ENCODE measurements at places on chromosomes 12 and 14.

GRCh38 chr12:128483526-128484255 lies 216.7 kb downstream of the TMEM132C start:
- DNase-seq = no peak

GRCh38 chr14:91149462-91149861 lies 35.6 kb downstream of the DGLUCY start:
- DNase-seq = no peak

- no peak for DNase-seq
These were observed 155.0 kb downstream of the PAWR start for GRCh38 chr12:79535751-79536150.

DNA sequence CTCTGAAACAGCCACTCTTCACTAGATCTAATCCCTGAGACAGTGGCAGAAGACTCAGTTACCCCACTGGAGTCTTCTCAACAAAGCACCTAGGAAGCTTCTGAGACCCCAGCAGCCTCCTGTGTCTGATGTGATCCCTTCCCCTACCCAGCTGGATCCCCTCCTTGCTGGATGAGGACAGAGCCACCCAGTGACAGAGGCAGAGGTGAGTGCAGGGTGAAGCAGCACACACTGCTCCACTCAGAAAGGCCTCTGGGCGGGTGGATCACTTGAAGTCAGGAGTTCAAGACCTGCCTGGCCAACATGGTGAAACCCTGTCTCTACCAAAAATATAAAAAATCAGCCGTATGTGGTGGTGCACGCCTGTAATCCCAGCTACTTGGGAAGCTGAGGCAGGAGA lies 2.7 kb downstream of the SPRYD3 start:
- no peak for DNase-seq

DNA sequence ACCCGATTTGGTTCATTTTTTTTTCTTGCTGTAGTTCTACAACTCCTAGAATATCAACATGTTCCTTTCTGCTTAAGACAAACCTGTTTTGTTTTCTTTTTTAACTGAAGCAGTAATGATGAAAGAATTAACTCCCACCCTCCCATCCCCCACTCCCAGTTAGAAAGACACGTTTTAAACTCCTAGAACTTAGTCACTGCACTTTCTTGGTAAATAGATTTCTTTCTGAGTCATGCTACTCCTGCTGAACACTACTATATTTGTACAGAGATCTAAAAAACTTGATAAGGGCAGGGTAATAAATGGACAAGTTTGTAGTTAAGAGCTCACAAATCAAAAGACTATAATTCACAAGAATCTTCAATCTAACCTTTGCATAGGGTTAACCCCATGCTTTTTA lies 118.9 kb upstream of the PTPRB start:
- DNase-seq = no peak

DNA sequence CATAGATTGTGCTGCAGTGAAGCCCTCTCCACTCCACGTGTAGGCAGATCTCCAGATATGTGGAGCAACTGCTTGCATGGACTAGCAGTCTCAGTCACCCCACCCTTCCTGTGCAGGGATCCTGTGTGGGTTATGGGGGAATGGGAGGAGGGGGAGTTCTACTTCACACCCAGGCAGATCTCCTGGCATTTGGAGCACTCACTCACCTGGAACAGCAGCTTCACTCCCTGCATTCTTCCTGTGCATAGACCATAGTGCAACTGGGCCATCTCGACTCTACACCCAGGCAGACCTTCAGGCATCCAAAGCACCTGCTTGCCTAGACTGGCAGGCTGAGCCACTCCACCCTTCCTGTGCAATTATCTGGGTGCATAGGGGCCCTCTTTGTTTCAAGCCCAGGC lies 96.0 kb upstream of the PCED1B start:
- DNase-seq = no peak

GRCh38 chr12:95607642-95608041 lies 56.4 kb upstream of the USP44 start:
- no peak for DNase-seq

GRCh38 chr12:47903927-47904712 lies 674 bp downstream of the VDR start:
- DNase-seq = no peak

GRCh38 chr14:71130491-71131179 lies 223.4 kb downstream of the PCNX1 start:
- DNase-seq = no peak

GRCh38 chr14:65015391-65015790 lies 28.7 kb downstream of the FNTB start:
- DNase-seq = no peak

- DNase-seq = no peak
These were observed 3.7 kb downstream of the ZFP36L1 start for GRCh38 chr14:68788996-68789820.

DNA sequence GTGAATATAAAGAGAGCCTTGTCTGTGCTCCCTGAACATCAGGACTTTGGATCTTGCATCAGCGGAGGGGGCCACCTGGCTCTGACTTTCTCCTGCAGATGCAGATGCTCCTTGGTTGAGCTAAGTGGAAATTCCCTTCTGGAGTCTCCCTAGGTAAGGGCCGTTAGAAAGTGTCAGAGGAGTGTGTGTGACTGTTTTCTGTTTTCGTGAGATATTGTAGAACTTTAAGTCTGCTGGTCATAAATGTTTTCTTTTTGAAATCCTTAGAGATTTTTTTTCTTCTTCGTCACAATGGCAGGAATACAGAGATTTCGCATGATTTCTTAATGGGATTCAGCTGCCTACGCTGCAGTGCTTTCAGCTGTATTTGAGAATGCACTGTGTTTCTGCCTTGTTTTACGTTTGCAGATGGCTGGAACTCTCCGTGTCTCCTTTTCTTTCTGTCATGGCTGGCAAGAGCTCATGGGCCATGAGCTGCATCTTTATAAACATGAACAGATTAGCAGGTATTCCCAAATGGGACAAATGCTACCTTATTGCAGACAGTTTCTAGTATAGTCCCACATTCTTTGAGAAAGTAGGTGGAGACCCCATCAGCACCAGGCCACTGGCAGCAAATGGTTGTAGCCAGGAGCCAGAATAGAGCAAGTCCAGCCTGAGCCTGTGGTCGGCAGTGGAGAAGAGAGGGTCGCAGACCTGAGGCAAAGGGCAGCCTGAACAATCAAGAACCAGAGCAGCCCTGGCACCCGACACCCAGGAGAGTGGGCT lies 76.2 kb upstream of the FRMD6 start:
- DNase-seq = no peak

DNA sequence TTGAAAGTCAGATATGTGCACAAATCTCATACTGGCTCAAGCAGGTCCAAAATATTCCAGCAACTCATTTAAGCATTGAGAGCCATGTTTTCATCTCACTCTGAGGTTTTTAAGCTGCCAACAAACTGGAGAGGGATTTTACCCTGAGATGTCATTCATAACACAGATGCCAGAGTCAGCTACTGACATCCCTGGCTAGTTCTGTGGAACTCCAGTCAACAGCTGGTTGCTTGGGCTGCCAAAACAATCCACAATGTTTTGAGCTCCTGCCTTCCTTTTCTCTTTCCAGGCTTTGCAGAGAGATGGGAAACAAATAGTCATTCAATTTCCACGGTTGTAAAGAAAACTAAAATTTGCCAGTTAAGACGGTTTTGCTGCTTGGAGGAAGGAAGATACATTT lies 621.2 kb upstream of the FBXO33 start:
- no peak for DNase-seq

GRCh38 chr14:36505892-36506731 lies 13.9 kb downstream of the NKX2-1 start:
- no peak for DNase-seq

DNA sequence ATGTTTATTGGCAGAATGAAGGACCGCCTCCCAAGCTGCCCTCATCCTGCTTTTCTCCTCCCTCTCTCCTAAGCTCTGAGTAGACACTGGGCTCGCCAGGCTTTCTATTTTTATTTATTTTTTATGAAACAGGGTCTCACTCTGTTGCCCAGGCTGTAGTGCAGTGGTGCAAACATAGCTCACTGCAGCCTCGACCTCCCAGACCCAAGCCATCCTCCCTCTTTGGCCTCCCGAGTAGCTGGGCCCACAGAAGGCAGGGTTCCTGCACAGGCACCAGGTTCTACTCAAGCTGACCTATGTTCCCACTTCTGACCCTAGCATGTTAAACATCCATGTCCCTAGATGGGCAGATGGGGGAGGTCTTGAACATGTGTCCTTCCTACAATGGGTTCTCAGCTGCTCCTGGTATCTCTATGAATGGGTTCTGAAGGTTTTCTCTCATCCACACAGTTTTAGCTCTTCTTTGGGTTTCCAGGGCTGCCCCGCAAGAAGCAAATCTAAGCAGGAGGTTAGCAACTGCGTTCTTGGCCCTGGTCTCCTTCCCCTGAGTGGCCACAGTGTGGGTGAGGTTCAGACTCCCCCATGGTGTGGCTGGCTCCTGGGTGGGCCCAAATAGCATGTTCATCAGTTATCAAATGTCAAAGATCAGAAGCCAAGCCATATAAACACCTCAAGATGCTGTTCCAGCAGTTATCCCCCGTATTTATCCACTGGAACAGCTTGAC lies 167.3 kb downstream of the ZFP36L1 start:
- no peak for DNase-seq

DNA sequence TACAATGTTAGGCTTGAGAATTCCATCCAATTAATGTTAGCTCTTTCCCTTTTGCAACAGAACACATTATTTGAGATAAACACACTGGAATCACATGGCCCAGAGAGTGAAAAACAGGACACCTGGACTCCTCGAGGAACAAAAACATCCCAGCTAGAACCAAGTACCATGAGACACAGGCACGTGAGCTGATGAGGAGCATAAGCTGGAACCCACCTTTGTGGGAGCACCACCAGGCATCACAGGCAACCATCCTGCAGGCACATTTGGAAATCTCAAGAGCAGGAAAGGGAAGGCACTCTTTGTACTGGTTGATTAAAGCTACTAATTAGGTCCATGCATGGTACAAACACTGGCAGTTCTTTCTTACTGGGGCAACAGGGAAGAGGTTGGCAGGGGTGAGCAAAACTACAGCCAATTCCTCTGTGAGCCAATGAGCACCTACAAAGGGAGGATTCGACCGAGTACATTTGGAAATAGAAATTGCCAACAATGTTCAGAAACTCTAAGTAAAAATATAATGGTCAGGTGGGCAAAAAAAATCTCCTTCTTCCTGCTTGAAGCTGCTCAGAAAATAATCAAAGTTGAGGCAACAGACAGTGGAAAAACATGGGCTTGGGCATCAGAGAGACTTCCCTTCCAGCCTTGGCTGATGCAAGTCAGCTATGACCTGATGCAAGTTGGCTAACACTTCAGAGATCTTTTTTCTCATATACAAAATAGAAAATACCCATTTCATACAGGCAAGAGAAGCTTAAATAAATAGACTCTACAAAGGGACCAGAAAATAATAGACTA lies 216.7 kb downstream of the NUAK1 start:
- no peak for DNase-seq

DNA sequence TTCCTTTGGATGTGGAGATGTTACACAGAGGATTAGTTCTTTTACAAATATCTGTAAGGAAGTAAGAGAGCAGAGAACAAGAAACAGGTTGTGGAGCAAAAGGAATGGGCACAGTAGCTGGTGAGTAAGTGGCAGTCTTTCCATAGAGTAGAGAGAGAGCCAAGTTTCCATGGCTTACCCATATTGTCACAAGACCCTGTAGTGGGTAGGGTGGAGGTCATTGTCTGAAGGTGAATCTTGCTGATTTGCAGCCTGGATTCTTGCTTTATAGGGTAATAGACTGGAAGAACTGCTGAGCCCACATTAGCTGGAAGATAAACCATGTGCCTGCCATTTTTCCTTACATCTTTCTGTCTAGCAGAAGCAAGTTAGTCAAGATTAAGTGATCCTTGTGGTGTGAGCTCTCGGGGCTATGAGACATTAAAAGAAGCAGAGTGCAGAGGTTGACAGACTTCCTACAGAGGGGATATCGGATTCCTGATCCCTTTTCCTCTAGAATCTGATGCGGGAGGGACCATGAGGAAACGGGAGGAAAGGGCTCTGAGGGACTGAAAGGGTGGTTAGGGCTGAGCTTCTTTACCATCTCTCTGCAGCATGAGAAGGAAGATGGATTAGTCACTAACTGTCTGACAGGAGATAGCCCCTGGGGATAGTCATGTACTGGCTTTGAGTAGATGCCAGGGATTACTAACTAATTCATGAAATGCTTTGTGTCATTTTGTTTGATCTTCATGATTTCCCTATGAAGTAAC lies 44.0 kb upstream of the LRTM2 start:
- DNase-seq = no peak

GRCh38 chr14:99333214-99333613 lies 61.2 kb upstream of the BCL11B start:
- DNase-seq = no peak

DNA sequence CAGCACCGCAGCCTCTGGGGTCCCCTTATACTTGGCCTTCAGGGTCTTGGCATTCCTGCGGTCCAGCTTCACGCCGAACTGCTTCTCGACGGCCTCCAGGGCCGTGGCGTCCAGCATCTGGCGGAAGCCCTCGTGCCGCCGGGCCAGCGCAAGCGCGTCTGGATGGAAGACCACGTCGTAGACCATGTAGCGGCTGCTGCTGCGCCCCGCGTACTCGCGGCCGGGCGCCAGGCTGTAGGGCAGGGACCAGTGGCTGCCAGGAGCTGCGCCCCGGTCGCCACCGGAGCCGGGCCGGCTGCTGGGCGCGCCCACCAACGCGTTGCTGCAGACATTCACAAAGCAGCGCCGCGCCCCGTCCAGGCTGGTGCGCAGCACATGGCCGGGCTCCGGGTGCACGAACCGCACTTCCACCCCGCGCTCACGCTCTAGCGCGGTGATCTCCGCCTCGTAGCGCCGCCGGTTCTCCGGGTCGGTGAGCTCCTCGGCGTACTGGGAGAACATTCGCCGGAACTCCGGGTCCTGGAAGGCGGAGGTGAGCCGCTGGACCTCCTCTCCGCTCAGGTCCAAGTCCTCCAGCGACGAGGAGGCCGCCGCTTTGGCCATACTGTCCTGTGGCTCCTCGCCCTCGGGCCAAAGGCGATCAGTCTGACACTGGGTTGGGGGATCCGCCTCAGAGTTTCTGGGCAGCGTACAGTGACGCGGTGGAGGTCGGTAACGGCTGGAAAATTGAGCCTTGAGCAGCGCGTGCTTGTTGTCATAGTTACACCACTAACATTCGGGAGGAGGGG lies at the start of gene DNAAF2:
Gene DNAAF2 (minus strand): TSS at position 698 of the 788 bp plus-strand sequence. CDS start 95 bp downstream, at position 603.
- DNase-seq = no peak

GRCh38 chr14:74203639-74204038 lies 35.6 kb upstream of the VSX2 start:
- DNase-seq = no peak

DNA sequence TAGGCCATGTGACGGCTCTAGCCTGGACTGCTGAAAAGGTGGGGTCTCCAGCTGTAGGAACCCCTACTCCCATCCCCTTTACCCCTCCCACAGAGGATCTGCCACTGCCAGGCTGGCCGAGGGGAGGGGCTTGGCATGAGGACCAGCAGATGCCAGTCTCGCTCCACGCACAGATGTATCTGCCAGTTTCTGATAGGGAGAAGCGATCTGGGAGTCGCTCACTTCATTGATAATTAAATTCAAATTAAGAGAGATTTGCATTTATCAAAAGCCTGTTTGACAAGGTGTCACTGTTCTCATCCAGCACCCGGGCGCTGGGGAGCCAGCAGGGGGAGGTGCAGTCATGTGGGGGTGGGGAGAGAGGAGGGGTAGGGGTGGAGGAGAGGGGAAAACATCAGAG lies 217.6 kb upstream of the MYL2 start:
- DNase-seq = no peak

- DNase-seq = no peak
These were observed 12.5 kb upstream of the GALNT6 start for GRCh38 chr12:51403681-51404136.

GRCh38 chr12:109892748-109893147 lies 7.3 kb upstream of the TCHP start:
- DNase-seq = no peak

- no peak for DNase-seq
These were observed 69.7 kb downstream of the WASHC3 start for GRCh38 chr12:101992091-101992490.
